ENCODE measurements at places on chromosomes 5 and 9.

DNA sequence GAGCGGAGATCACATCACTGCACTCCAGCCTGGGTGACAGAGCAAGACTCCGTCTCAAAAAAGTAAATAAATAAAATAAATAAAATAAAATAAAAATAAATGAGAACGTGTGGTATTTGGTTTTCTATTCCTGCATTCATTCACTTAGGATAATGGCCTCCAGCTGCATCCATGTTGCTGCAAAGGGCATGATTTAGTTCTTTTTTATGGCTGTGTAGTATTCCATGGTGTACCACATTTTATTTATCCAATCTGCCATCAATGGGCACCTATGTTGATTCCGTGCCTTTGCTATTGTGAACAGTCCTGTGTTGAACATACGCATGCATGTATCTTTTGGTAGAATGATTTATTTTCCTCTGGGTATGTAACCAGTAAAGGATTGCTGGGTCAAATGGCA, 8.8 kb upstream of the RASGEF1C start:
- no peak for DNase-seq

GRCh38 chr9:135240871-135241311, 153.4 kb downstream of the OLFM1 start:
- DNase-seq, result no peak

- no peak for DNase-seq
These were observed 457.5 kb downstream of the KIF4B start for GRCh38 chr5:155471027-155471426.

GRCh38 chr5:180353048-180353979, at the start of gene GFPT2:
GFPT2 (minus strand) TSS chr5:180353336; CDS start chr5:180353217, 119 bp downstream.
- DNase-seq, result peak; percentile 66

- no peak for DNase-seq
These were observed 50.1 kb upstream of the HAND1 start for GRCh38 chr5:154528005-154528594.

DNA sequence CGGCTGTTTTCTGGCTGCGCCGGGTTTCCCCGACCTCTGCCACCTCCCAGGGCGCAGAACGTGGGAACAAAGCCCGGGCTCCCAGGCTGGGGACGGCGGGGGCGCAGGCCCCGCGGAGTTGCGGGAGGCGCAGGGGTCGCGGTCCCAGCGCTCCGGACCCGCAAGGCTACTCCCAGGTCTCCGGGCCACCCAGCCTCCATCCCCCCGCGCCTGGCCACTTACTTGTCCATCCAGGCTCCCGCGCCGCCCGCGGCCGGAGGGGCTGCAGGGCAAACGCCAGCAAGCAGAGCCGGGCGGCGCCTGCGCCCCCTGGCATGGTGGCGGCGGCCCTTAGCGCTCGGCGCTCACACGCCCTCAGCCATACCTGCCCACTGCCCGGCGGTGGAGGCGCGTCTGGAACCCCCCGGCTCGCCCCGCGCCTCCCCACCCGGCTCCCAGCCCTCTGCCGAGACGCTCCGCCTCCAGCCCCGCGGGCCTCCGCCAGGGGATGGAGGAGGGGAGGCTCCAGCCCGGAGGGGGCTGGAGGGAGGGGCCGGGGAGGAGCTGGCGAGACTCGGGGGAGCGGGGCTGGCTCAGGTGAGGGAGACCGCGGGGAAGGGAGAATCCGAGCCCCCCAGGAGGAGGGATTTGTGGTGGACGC, at the start of gene ADAM19:
ADAM19 (minus strand) TSS at position 395 of the 640 bp plus-strand sequence; CDS start at position 316, 79 bp downstream.
- DNase-seq, result peak; percentile 76

DNA sequence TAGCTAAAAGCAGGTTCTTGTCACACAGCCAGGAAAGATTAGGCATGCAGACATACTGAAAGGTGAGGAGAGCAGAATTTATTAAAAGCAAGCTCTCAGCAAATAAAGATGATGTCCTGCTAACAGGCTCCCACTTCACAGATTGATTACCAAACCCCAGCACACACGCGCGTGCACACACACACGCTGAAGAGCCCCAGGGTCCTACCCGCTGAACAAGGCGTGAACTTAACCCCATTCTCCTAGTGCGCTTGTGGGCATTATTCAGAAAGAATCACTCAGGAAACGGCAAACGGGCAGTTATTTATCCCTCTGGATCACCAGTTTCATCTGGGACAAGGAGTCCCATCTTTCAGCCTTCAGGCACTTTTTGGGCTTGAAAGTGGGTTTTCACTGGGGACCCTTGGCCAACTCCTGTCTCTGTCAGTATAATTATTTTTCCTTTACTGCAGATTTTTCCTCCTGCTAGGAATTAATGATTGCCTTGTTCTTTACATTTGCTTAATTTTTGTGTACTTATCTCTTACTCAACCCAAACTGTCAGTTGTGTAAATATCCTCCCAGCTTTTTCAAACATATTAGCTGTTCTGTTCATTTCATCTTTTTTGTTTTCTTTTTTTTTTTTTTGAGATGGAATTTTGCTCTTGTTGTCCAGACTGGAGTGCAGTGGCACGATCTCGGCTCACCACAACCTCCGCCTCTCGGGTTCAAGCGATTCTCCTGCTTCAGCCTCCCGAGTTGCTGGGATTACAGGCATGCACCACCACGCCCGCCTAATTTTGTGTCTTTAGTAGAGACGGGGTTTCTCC, 92.6 kb downstream of the RIC1 start:
- DNase-seq, result no peak

DNA sequence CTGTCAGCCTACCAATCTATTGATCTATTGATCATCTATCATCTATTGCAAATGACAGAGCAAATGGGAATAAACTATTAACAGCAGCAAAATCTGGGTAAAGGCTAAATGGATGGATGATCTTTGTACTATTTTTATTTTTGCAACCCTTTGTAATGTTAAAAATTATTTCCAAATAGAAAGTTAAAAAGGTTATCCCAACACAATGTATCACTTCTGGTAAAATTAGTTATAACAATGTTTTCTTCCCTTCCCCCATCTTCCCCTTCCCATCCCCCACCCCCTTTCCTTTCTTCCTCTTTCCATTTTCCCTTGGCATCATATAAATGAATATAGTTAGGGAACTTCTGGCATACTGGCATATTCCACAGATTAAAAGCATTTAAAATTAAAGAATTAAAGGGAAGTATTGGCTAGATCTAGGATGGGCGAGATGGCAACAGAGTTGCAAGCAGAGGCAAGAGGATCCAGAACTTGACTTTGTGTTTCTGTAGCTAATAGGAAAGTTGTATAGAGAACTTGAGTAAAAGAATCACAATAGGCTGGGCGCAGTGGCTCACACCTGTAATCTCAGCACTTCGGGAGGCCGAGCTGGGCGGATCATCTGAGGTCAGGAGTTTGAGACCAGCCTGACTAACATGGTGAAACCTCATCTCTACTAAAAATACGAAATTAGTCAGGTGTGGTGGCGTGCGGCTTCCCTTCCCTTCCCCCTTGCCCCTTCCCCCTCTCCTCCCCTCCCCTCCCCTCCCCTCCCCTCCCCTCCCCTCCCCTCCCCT, 66.6 kb upstream of the TAF11L2 start:
- DNase-seq, result no peak

DNA sequence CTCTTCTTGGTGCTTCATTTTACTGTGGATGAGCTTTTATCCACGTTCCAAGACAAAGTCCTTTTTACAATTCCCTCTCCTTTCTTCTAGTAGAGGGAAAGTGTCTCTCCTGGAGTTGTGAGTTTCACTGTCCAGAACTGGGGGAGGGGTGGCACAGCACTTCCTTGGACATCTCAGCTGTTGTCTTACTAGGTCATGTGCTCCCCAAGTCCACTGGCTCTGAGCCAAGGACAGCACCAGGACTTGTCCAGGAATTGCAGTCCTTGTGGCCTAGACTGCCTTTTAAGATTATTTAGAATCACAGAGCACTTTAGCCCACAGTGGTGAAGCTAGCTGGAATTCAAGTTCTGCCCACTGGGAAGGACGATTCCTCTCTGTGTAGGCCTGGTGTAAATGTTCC, 700.2 kb upstream of the PTPRD start:
- DNase-seq, result no peak

DNA sequence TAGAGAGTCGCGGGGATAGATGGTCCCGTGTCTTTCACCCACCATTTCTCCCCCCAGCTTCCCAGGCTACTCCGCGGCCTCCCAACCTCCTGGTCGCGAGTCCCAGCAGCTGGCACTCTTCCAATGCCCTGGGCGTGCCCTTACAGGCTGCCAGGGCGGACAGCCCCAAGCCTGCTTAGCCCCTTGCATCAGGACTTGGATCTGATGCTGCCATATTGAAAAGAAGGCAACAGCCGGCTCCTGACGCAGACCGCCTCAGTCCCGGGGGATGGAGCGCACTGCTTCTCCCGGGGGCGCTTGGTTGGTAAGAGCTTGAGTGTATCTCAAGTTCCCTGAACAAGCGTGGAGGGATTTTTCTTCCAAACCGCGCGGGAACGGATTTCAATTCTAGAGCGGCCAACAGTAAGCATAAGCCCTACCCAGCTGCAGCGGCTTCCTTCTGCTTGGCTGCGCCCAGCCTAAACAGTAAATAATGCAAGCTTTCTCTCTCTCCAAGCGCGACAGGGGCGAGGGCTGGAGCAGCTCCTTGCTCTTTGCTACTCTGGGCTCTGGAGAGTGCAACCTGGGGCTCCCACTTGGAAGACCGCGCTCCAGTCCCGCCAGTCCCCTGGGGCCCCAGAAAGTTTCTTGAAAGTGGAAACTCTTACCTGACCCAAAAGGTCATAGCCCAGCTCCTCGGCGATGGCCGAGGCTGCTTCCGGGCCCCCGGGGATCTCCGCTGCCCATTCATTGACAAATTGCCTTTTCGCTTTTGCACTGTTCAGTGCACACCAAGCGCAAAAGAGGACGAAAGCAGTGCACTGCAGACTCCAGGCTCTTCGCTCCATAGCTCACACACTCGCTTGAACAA, 607 bp downstream of the PCSK1 start:
- DNase-seq, result peak; percentile 8

GRCh38 chr5:141560151-141560550, 58.6 kb downstream of the DIAPH1 start:
- DNase-seq, result no peak

- DNase-seq, result no peak
These were observed 16.0 kb downstream of the ANKRD33B start for GRCh38 chr5:10579536-10580521.

DNA sequence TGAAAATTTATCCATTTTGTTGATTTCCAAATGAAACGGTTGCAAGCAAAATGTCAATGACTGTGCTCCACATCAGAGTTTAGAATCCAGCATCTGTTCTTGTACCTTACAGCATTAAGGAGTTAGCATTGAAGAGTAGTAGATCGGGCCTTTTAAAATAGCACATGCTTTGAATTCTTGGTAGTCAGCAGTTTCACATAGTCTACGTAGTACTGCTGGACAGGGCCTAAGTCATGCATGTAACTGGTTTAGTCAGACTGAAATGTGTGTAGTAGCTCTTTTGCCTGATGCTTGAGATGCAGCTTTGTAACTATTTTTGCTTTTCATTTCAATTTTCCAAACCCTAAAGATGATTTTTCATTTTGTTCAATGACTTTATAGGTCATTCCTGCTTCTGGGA, 19.8 kb downstream of the LECT2 start:
- no peak for DNase-seq

DNA sequence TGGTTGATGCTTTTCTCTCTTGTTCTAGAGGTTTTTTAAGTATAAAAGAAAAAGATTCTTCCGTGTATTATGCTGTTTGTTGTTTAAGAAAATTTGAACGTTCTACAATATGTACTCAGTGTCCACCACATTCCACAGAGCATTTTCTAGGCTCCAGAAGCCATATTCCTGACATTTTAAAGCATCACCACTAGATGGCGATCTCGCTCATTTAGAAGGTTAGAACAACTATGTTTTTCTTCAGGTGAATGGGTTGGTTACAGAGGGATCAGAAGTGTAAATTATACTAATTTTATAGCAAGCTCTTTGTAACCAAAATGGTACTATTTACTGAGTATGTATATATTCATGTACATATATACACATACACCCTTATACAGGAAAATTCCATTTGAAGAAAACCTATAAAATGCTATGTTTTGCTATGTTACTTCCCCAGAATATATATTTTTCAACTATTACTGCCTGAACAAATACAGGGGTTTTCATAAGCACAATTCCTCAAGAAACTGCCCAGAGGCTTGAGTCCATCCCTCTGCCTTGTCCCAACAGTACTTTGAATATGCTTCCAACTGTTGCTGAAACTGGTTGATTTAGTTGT, 284.3 kb downstream of the CCDC171 start:
- DNase-seq, result peak; percentile 67

All from EL (cell line).